ENCODE measurements at places on chromosomes 13 and 19.

- DNase-seq, result no peak
Measured at GRCh38 chr19:932648-933552, 7.1 kb downstream of the ARID3A start.

DNA sequence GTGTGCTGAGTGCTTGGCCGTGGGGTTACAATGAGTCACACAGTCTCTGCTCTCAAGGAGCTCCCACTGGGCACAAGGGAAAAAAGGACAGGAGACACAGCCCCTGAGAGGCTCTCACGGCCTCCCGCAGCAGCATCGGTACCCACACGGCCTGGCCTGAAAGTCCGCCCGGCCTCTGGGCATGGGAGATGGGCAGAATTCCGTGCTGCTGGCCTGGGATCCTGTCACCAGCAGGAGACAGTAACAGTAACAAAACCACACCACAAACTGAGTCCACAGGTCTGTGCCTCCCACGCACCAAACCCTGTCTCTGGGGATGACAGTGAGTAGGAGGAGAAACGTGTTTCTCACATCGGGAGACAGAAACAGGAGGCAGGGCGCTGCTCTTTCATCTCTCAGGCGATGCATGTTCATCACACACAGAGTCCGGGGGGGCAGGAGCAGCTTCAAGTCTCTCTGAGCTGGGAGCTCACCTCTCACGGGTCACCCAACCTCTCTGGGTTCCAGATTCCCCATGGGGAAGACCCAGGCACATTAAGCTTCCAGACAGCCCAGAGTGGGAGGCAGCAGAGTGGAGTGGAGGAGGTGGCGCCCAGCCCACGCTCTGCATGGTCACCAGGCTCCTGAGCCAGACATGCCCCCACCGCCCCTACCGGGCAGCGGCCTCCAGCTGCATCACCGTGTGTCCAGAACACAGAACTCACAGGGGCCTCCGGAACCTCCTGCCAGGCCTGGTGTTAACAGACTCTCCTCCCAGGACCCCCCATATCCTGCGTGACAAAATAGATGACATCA, 124.7 kb upstream of the VSTM2B start:
- no peak for DNase-seq

DNA sequence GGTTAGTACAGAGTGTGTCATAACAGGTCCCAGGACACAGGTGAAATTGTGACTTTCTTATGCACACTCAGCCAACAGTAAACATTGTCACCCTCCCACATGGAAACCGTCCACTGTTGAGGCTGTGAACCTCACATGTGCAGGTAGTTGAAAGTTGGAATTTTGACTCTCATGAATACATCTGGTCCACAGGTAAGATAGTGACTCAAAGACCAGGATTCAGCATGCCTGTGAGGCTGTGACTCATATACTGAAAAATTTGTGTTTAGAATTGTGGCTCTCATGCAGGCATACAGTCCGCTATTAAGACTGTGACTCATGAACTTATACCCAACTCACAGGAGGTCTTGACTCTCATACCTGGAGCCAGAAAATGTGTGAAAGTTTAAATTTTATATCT, 67.8 kb downstream of the ZNF728 start:
- no peak for DNase-seq

DNA sequence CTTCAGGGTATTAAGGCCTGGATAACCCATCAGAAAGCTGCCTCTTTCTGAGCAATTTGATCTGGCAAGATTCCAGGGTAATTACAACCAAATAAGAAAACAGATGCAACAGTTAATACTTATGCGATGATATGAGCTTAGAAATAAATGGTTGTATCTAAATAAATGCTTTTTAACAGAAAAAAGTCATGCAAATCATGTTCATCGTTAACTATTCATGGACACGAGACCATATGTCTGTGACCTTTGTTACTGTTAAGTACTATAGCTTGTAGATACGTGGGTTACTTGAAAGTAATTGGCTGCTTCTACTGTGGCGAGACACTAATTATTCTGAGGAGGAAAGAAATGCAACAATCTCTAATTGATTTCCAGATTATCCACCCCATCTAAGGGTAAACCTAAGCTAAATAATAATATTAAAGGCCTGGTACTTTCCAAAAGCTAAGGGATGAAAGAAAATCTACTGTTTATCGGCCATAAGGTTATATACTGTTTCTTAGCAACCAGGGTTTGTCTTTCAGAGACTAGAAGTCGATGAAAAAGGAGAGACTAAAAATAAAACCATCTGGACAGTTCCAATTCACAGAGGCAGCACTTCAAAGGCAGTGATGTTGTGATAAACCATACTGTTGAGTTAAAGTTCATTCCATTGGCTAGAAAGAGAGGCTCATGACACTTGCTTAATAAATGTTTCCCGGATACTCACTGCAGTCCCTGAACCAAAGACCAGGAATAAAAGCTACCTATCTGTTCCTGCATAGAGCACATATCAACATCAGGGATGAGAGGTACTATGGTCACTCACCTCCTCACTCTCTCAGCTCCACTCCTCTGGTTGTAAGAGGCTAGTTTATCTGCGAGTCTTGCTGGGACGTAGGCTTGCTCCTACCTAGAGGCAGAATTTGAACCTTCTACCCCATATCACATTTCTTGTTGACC, 1.5 kb downstream of the EPSTI1 start:
- DNase-seq, result no peak

DNA sequence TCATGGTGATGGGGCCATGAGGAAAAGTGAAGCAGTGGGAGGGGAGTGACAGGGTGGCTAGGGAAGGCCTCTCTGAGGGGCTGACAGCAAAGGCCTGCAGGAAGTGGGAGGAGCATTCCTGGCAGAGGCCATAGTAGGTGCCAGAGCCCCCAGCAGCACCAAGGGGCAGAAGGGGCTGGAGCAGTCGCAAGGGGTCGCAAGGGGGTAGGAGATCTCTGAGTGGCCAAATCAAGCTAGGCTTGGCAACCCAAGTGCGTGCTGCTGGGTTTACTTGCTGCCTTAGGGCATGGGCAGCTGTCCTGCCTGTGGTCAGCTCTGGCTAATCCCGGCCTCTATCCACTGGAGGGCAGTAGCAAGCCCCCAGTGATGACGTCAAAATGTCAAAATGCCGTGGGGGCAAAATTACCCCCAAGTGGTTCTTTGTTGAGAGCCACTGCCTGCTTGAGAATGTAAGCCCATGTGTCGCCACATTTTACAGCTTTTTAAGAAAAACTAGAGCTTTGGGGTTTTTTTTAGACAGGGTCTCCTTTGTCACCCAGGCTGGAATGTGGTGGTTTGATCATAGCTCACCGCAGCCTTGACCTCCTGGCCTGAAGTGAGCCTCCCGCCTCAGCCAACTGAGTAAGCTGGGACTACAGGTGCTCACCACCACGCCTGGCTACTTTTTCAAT, 11.8 kb downstream of the CCDC97 start:
- no peak for DNase-seq

- DNase-seq, result no peak
Measured at GRCh38 chr13:58630794-58631193, 999.2 kb downstream of the PCDH17 start.

DNA sequence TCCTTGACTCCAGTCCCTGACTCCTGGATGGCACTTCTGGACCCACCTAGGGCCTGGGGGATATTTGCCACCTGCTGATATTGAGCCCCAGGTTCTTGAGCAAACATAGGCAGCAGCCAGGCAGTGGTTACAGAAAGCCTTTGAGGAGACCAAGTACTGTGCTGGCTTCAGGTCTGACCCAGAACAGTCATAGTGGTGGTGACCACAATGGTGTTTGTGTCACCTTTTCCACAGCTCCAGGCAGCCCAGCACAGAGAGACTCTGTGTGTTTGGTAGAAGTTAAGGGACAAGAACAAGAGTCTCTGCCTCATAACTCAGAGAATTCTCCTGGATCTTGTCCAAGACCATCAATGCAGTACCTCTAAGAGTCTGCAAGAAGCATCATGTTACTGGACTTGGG, 14.6 kb upstream of the CLC start:
- DNase-seq, result no peak

- no peak for DNase-seq
Measured at GRCh38 chr13:19672990-19673389, 39.5 kb downstream of the MPHOSPH8 start.

DNA sequence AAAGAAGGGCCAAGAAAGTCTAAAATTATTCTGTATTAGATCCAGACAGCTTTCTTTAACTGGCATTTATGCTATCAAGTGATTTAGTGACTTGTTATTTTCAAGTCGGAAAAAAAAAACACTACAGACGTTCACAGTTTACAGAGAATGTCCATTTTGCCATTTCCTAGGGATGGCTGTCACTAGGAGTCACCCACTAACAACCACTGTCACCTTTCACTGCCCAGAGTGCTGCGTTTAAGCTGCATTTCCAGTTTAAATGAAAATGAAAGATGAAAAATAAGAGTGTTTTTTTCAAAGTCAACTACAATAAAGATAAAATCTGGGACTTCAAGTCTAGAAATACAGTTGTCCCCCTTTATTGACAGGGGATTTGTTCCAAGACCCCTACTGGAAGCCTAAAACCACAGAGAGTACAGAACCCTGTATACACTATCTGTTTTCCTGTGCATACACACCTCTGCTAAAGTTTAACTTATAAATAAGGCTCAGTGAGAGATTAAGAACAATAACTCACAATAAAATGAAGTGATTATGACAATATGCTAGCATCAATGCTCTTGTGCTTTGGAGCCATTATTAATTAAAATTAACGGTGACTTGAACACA, 112.5 kb downstream of the SACS start:
- DNase-seq, result no peak

DNA sequence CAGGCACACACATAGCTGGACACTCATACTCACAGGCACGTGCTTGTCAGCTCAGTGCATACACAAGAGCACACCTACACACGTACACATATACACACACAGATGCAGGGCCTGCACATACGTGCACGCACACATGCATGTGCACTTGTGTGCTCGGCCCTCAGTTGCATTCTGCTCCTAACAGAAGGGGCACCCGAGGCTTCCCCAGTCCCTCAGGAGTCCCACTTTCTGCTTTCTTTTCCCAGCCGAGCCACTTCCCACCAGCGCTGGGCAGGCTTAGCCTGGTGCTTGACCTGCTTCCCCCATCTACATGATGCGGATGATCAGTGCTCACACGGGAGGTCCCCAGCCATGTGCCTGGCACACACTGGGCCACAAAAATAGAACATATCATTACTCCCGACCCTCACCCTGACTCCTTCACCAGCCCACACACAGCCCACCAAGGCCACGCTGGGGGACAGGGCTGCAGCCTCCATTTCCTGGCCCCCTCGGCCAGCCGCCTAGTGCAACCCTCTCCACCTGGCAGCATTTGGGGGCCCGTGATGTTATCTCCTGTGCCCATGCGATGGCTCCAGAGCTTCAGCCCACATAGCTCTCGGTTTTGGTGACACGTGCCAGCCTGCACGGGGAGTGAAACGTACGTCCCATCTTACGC, 125.2 kb upstream of the SPACA7 start:
- DNase-seq, result no peak

DNA sequence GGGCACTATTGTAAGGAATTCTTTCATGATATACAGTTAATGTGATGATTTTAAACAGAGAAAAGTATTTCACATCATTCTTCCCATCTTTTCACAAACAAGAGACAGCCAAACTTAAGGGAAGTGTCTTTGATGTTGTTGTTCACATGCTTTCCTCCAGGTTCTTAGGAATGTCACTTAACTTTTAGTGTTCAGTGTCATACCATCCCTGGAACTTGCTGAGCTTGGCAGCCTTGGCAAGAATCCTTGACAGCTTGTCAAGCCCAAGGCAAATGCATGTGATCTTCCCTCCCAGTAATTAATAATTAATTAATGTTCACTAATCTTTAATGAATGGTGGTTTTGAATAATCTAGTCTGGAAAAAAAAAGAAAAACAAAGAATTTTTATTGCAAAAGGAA, 727.9 kb upstream of the PRR20A start:
- no peak for DNase-seq

GRCh38 chr19:47310819-47311218, 1.2 kb downstream of the C5AR1 start:
- no peak for DNase-seq

GRCh38 chr19:37691881-37692504, 27.6 kb downstream of the ZNF607 start:
- DNase-seq, result peak; percentile 60

- peak; percentile 46 for DNase-seq
Measured at GRCh38 chr19:2015608-2015950, at the start of gene BTBD2. Gene BTBD2, minus strand, starts transcription at chr19:2015714. Its CDS starts 11 bp downstream, at chr19:2015703.

DNA sequence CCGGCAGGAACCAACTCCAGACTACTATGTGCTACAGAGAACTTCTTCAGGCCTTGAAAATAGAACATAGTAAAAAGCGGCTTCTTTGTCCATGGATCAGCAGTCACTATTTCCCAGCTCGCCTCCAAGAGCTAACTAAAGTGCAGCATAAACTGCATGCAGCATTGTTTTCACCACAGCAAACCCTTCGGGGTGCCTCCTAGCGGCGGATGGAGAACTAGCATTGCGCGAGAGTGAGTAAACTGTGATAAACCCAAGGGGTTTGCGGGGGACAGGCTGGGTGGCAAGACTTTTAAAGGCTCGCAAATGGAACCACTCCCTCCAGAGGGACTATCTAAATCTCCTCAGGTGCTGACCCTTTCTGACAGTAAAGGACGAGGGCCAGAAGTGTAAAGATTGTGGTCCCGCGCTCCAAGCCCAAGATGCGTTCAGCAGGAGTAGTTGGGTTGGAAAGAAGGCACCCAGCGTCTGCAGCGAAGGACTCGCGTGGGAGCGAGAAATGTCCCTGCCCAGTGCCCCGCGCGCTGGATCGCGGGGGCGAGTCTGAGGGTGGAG, 21.5 kb upstream of the SGCG start:
- DNase-seq, result peak; percentile 30

GRCh38 chr13:106286811-106287210, 248.7 kb downstream of the EFNB2 start:
- no peak for DNase-seq

GRCh38 chr13:45816427-45816826, 35.1 kb downstream of the SIAH3 start:
- DNase-seq, result no peak

- DNase-seq, result no peak
Measured at GRCh38 chr19:2240881-2241760, 4.5 kb downstream of the SF3A2 start.

- DNase-seq, result no peak
Measured at GRCh38 chr13:37492075-37492474, 106.5 kb downstream of the POSTN start.

- no peak for DNase-seq
Measured at GRCh38 chr19:56153507-56153906, 12.4 kb downstream of the ZNF444 start.

DNA sequence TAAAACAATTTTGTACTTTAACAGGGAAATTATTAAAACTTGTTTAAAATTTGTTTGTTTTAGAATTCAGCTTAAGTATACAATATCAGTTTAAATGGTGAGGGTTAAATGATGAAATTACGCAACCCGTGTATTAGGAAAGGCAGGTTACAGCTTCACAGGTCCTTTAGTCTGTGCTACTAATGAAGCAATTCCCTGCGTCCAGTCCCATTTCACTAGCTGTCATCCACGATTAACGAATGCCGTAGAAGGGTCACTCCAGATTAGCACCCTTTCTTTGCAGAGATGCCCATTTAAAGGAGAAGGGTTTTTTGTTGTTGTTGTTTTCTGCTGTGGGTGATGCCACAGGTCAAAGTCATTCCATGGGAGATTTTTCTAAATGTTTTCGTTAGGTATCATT, 457.6 kb upstream of the SLC10A2 start:
- DNase-seq, result no peak

Data from stimulated activated CD4-positive, alpha-beta T cell treated with anti-CD3 and anti-CD28 coated beads, Interleukin-4, amount 100 ng/mL, for 48 hours (primary cell).